ENCODE measurements at places on chromosomes 1 and 21.

- no peaks in the 10 kb centered on the region for H3K36me3 ChIP-seq
- no peak overlapping the region for H3K4me3 ChIP-seq
- no peak for DNase-seq
- H3K27me3 ChIP-seq = no peaks in the 10 kb centered on the region
Measured at GRCh38 chr1:17393230-17393629, 21.2 kb downstream of the PADI6 start.

DNA sequence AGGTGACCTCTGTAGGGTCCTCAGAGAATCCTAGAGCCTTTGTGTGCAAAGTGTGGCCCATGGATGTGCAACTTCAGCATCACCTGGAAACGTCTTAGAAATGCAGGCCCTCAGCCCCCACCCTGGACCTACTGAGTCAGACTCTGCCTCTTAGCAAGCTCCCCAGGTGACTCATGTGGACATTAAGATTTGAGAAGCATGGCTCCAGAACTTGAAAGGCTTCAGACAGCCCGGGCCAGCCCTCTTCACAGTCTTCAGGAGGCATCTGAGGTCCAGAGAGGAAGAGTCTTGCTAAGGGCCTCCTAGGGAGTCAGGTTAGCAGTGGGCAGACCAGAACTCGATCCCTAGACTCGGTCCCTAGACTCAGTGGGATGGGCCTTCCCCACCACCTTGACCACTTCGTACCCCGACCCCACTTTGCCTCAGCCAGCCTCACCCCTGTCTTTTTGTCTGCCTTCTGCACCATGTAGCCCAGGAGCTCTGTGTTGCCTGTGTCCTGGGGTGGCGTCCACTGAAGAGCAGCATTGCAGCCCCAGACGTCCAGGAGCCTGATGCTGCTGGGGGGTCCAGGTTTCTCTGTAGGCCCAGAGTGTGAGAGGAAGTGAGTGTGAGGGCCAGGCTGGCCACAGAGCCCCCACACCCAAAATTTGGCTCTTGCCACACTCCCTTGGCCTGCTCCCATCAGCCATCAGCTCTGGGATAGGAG, 4.8 kb downstream of the MYBPH start:
- no peak for DNase-seq
- no peak overlapping the region for H3K27ac ChIP-seq
- H3K4me3 ChIP-seq = no peak overlapping the region
- H3K4me1 ChIP-seq = peaks cover 15% of the 10 kb centered on the region

- no peak overlapping the region for H3K4me3 ChIP-seq
- no peaks in the 10 kb centered on the region for H3K27me3 ChIP-seq
- H3K4me1 ChIP-seq = peaks cover 8% of the 10 kb centered on the region
- H3K36me3 ChIP-seq = no peaks in the 10 kb centered on the region
- no peak for DNase-seq
Measured at GRCh38 chr1:14939527-14940284, 213.8 kb upstream of the TMEM51 start.

GRCh38 chr1:209318181-209319056, 265.1 kb upstream of the CAMK1G start:
- no peaks in the 10 kb centered on the region for H3K4me1 ChIP-seq
- no peaks in the 10 kb centered on the region for H3K27me3 ChIP-seq
- H3K27ac ChIP-seq = no peak overlapping the region
- no peak overlapping the region for H3K4me3 ChIP-seq
- DNase-seq = no peak

GRCh38 chr1:106875622-106876021, 180.9 kb upstream of the PRMT6 start:
- no peaks in the 10 kb centered on the region for H3K4me1 ChIP-seq
- DNase-seq = no peak
- H3K27ac ChIP-seq = no peak overlapping the region
- H3K36me3 ChIP-seq = no peaks in the 10 kb centered on the region
- no peaks in the 10 kb centered on the region for H3K27me3 ChIP-seq

DNA sequence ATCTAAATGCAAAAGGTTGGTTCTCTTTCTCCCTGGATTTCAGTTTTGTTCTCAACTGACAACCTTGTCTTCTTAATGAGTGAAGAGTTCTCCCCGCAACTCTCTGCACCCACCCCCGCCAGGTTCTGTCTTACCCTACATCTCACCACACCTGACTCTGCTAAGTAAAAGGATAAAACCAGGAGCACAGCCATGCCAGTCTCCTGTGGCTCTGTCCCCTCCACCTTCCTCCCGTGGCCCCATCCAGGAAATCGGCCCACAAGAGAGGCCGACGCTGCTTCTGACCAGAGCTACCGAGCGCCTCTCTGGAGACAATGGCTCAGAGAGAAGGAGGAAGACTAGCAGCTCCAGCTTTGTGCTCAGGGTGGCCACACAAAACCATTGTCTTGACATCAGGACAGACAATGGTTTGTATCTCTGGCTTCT, 72.2 kb downstream of the PLEKHA6 start:
- no peak for DNase-seq
- no peak overlapping the region for H3K4me3 ChIP-seq
- H3K27ac ChIP-seq = peak overlapping the region; percentile 63
- no peaks in the 10 kb centered on the region for H3K36me3 ChIP-seq

- no peak overlapping the region for H3K27ac ChIP-seq
- no peak for DNase-seq
- H3K36me3 ChIP-seq = no peaks in the 10 kb centered on the region
- H3K4me3 ChIP-seq = no peak overlapping the region
- no peaks in the 10 kb centered on the region for H3K27me3 ChIP-seq
Measured at GRCh38 chr1:175715742-175716141, 27.7 kb downstream of the TNR start.

GRCh38 chr1:186297439-186298045, 77.5 kb downstream of the TPR start:
- no peaks in the 10 kb centered on the region for H3K36me3 ChIP-seq
- no peaks in the 10 kb centered on the region for H3K27me3 ChIP-seq
- no peak for DNase-seq
- H3K4me3 ChIP-seq = no peak overlapping the region
- H3K4me1 ChIP-seq = no peaks in the 10 kb centered on the region
- no peak overlapping the region for H3K27ac ChIP-seq

DNA sequence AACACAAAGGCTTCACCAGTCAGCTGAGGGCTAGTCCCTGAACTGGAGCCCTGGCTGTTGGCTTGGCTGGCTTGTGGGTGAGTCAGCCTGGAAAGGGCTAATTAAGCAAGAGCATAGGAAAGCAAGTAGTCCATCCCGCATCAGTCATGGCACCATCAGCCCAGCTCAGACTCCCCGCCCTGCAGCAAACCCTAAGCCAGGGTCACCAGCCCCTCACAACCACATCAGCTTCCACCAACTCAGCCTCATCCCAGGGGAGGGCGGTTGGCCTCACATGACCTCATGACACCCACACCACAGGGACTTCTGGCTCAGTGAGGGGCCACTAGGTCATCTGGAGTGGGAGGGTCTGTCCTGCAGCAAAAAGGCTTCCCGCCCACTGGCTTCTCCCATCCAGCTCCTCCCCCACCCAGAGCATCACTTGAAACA, 7.0 kb upstream of the SPATC1L start:
- no peak overlapping the region for H3K27ac ChIP-seq
- H3K27me3 ChIP-seq = no peaks in the 10 kb centered on the region

- no peaks in the 10 kb centered on the region for H3K4me1 ChIP-seq
- no peaks in the 10 kb centered on the region for H3K27me3 ChIP-seq
- no peak overlapping the region for H3K27ac ChIP-seq
- no peak overlapping the region for H3K4me3 ChIP-seq
Measured at GRCh38 chr1:160876311-160876710, 8.7 kb downstream of the ITLN1 start.

DNA sequence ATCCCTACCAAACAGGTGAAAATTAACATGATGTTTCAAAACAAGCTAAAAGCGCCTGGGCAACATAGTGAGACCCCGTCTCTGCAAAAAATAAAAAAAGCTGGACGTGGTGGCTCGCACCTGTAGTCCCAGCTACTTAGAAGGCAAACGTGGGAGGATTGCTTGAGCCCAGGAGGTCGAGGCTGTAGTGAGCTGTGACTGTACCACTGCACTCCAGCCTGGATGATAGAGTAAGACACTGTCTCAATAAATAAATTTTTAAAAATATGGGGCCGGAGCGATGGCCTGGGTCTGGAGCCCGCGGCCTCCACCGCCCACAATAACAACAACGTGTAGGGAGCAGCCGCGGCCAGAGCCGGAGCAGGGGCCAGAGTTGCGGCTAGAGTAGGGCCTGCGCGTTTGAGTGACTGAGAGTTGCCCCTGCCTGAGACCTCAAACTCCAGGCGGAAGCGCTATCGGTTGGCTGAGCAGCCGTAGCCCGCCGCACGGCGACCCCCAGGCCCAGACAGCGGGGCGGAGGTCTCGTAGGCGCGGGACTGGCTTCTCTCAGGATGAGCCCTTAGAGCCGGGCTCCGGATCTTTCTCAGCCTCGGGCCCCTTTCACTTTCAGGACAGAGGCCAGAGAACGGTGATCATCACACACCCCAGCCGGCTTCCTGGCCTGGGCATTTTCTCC, 41.4 kb downstream of the ZMYM1 start:
- peak overlapping the region; percentile 27 for H3K4me3 ChIP-seq
- H3K27me3 ChIP-seq = no peaks in the 10 kb centered on the region
- peak; percentile 19 for DNase-seq
- no peaks in the 10 kb centered on the region for H3K36me3 ChIP-seq
- no peak overlapping the region for H3K27ac ChIP-seq

GRCh38 chr1:58030456-58030855, 516.1 kb downstream of the OMA1 start:
- H3K4me3 ChIP-seq = no peak overlapping the region
- no peak for DNase-seq

- no peak overlapping the region for H3K27ac ChIP-seq
- no peaks in the 10 kb centered on the region for H3K36me3 ChIP-seq
- DNase-seq = no peak
- no peaks in the 10 kb centered on the region for H3K4me1 ChIP-seq
- no peak overlapping the region for H3K4me3 ChIP-seq
Measured at GRCh38 chr1:189350983-189351616, 1126.6 kb downstream of the BRINP3 start.

DNA sequence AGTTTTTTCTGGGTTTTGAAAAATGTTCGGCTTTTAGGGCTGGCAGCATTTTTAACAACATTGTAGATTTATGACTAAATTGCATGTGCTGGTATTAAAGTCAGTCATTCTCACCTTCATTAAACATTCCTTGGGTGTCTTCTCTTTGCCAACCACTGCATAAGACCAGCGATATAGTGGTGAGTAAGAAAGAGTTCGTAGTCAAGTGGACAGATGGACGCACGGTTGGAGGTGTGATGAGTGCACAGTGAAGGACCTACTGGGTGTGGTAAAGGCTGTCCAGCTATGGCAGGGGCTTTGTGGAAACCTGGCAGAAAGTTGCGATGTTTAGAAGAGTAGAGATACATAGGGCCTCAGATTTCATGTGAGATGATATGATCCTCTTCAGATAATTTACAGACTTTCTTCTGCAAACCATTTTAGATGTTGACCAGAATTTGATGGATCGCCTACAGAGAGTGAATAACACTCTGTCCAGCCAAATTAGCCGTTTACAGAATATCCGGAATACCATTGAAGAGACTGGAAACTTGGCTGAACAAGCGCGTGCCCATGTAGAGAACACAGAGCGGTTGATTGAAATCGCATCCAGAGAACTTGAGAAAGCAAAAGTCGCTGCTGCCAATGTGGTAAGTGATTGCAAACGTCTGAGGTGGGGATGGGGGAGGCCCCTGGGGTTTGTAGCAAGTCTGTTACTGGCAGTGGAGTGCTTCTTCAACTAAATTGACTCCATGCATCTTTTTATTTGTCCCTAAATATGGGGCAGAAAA, 56.0 kb upstream of the LAMC2 start:
- H3K27me3 ChIP-seq = no peaks in the 10 kb centered on the region
- H3K27ac ChIP-seq = peak overlapping the region; percentile 40
- no peaks in the 10 kb centered on the region for H3K36me3 ChIP-seq
- no peaks in the 10 kb centered on the region for H3K4me1 ChIP-seq
